Stimulated activated CD4-positive, alpha-beta T cell treated with anti-CD3 and anti-CD28 coated beads, Interleukin-1b, Interleukin-23, amount 100 ng/mL, for 1 hour (primary cell): ENCODE measurements at places on chromosomes 2 and 18.

- DNase-seq = no peak
Measured at GRCh38 chr2:146721486-146721885, 1123.3 kb upstream of the ACVR2A start.

GRCh38 chr2:197675246-197675645 lies at the start of gene RFTN2:
Gene RFTN2 (minus strand): TSS chr2:197675587. CDS start chr2:197675458, 129 bp downstream.
- DNase-seq = no peak

DNA sequence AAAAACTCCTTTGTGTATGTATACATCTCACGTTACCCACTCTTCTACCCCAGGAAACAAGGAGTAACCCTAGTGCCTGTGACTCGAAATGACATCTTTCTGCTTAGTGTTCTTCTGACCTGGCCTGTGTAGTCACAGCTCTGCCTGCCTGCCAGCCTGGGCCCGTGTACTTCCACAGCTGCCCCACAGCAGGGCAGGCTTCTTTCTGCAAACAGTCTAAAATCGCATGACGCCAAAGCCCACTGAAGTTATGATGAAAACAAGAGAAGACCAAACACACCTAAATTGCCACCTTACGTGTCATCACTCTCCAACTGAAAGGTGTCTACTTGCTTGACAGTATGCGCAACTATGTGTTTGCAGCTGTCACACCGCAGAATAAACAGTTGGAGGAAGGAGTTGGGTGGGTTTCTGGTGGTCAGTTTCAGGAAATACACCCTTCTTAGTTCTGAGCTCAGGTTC lies 1.5 kb downstream of the GAREM1 start:
- no peak for DNase-seq

DNA sequence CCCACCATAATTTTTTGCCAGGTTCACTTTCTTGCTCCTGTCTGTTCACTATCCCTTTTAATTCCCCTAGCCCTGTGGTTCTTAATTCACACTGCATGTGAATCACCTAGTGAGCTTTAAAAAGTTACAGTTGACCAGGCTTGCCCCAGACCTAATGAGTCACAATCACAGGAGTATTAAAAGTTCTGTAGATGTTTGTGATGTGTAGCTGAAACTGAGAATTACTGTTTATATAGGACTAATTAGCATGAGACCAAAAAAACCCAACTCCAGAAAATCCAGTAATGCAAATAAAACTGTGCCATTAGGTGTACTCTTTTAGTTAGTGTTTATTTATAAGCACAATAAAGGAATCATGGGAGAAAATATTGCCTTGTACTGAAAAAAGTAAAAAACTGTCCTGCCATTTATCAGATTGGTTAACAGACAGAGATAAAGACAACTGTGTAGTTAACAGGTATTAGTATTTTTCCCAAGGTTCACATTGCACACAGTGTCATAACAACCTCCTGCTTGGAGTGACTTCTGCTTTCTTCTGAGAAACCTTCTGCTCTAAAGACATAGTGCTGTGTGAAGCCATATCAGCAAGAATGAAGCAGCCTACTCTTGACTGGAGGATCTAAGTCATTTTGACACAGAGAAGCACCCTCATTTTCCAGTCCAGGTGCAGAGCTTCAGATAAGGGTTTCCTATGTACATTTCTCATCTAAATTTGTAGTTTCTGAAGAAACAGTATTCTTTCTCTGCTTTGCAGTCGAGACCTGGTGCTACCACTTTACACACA lies 39.0 kb downstream of the VAPA start:
- no peak for DNase-seq

GRCh38 chr2:4653991-4654390 lies 950.6 kb downstream of the DCDC2C start:
- no peak for DNase-seq

DNA sequence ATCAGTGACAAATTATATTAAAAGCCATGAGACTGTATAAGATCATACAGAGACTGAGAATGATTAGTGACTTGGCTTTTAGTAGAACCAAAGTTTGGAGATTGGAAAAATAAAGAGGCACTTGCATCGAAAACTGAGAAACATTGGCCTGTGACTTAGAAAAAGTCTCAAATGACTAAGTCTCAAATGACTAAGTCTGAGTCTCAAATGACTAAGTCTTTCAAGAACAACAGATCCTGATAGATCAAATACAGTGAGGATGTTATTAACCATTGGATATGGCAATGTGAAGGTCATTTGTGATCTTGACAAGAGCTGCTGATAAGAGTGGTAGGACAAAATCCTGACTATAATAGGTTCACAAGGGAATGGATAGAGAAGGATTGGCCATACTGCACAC lies 135.5 kb upstream of the FANCL start:
- no peak for DNase-seq

DNA sequence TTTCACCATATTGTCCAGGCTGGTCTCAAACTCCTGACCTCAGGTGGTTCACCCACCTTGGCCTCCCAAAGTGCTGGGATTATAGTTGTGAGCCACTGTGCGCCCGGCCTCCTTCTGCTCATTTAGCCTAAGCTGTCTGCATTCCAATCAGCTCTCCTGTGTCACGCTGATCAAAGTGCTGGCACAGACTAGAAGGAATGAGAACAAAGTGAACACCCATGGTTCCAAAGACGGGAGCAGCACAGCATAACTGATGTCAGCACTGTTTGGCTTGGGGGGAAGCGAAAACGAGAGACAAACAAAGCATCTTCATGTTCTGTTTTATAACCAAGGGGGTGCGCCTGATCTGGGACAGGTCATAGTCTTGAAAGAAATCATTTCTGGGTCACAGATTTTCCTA lies 43.3 kb downstream of the DIPK1C start:
- DNase-seq = no peak

DNA sequence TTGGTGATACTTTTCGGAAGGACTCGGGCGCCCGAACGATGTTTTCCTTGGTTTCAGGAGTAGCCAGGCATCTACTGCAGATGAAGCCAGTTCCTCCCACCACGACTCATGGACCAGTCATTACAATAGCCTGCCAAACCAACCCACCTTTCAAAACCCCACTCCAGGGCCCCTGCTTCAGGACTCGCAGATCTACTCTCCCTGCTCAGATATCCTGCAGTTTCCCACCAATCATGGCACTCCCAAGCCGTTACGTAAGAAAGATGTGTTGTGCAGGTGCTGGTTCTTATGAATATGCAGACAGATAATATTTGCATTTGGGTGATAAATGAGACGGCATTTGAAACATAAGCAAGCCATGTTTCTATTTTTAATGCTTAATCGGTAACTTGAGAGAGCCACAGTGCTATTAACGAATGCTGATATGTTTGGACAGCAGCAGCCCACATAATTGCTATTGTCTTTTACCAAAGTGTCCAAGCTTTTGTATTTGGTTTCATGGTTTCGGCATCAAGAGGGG lies 3.5 kb upstream of the CYS1 start:
- DNase-seq = no peak

- no peak for DNase-seq
Measured at GRCh38 chr2:218291318-218292047, 820 bp downstream of the TMBIM1 start.

- DNase-seq = no peak
Measured at GRCh38 chr2:145038041-145038525, 518.2 kb upstream of the ZEB2 start.

DNA sequence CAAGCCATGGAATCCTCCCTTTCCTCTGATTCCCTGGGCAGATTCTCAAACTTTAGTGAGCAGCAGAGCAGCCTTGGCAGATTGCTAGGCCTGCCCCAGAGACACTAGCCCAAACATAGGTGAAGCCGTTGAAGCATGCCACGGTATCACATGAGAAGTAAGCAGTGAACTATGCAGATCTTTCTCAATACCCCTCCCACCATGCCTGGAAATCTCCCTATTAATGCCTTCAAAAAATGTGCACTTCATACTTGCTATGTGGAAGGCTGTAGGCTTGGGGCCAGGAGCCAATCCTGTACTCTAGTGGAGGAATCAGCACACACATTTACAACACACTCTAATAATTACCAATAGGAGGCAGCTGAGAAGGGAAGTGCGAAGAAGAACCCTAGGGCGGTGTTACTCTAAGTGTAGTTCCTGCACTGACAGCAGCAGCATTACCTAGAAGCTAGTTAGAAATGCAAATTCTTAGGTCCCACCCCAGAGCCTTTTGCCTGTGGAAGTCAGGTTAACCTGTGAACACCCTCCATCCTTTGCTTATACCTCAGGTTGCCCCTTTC lies 305.1 kb upstream of the SPRED2 start:
- DNase-seq = no peak

- no peak for DNase-seq
Measured at GRCh38 chr2:239939736-239940483, 85.2 kb downstream of the NDUFA10 start.

DNA sequence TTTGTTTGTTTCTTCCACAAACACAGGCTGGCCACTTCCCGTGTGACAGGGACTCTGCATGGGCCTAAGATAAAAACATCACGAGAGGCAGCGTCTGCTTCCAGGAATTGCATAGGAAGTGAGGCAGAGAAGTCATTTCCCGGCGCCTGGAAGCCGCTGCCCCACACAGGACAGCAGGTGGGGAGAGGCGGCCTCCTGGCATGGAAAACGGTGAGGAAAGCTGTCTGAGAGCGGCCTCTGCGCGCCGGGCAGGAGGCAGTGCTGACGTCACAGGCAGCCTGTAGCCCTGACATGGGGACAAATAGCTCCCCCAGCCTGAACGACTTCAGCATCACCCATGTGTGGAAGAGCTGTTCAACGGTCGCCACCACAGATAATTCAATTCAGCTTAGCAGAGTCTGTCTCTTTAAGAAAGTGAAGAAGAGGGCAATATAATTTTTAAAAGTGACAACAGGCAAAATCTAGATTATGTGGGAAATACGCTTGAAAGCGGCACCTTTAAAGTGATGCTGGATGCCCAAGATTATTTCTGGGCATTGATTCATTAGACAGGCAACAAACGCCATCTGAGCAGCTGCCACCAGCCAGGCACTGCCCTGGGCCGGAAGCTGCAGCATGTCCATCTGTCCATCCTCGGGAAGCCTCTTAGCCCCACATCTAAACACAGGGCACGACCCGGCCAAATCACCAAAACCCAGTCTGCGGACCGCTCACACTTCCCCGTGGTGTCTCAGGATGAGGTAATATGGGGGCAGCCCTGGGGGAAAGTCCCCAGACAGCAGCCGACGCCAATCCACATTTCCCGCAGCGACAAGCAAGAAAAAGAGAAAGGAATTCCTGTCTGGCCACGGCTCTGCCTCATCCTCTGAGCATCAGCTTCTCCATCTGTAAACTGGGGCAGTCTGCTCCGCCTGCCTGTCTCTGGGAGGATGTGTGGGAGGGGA lies 138.9 kb downstream of the PXDN start:
- no peak for DNase-seq

DNA sequence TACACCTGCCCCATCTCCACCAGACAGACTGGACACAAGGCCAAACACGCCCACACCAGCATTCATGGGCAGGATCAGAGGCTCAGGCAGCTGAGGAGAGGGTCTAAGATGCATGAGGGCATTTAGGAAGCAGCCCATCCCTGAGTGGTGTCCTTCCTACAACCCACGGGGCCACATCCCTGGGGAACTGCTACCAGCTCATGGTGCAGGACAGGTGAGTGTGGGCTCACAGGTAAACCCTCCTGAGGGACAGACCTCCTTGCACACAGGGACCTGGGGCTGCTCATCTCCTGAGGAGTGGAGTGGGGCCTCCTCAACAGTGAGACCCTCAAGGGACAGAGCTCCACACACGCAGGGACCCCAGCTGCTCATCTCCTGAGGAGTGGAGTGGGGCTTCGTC lies 14.6 kb downstream of the PARD6G start:
- no peak for DNase-seq

DNA sequence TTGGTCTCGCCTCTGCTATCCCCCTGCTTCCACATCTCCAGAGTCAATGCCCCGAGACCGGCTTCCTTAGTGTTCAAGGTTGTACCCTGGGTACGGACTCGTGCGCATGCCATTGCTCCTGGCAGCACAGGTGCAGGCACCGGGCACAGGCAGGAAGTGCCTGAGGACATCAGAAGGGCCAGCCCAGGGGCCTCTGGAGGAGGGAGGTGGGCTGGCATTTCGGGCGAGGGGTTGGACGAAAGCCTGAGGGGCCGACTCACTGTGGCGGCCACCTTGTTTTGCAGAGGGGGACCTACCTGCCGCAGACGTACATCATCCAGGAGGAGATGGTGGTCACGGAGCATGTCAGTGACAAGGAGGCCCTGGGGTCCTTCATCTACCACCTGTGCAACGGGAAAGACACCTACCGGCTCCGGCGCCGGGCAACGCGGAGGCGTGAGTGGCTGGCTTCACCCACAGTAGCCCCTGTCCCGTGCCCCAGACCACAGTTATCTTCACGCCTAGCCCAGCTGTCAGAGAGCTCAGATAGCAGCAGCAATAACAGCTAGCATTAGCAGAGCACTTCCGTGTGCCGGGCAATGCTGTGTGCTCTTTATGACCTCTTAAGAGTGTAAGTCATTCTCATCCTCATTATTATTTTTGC lies 12.5 kb downstream of the ITM2C start:
- no peak for DNase-seq

- DNase-seq = no peak
Measured at GRCh38 chr2:85853499-85854165, 35.2 kb downstream of the ST3GAL5 start.

GRCh38 chr2:52810460-52810859 lies 957.1 kb upstream of the CHAC2 start:
- no peak for DNase-seq

GRCh38 chr18:70382017-70382416 lies 93.2 kb downstream of the SOCS6 start:
- DNase-seq = no peak

GRCh38 chr2:40434731-40435271 lies 17.1 kb downstream of the SLC8A1 start:
- DNase-seq = no peak

DNA sequence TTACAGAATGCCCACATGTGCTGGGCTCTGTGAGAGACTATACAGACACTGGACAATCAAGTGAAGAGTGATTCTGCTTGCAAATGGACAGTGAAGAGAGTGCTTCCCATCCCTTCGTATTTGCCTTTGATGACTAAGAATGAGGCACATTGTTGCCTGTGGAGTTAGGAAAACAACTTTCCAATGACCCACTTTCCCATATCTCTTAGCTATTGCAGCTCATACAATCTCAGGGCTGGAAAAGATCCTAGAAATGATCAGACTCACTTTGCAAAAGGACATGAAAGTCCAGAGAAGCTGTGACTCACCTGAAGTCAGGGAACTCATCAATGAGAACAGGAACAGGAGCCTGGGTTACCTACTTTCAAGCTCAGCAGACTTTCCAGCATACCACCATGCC lies 440.5 kb upstream of the TCF4 start:
- no peak for DNase-seq

DNA sequence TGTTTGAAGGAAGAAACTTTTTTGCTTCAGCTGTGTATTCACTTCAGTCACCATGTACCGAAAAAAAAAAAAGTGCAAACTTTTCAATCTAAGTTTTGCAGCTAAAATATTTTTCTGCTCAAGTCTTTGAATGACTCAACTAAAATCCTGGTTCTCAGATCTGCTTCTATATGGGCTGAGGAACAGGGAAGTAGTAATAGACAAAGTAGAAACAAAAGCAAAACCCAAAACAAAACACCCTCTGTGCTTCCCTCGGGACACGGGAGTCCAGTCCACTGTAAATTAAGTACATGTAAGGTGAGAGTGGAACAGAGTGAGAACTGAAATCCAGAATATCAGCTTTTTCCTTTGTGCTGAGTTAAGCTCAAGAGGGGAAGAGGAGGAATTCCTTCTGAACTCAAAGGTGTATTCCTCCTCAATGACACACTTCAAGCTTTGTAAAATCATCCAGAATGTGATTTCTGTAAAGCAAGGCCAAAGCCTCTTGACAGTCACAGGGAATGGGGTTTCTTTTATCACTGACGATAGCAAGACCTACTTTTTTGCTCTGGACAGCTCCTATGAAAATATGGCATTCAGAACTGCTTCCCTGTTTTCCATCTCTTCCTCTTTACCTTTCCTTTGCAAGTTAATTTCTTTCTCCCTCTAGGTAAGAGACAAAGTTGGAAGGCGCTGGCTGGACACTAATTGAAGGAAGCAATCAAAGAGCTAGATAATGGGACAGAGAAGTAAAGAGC lies 433.5 kb upstream of the MMADHC start:
- no peak for DNase-seq
